ENCODE measurements at places on chromosomes 6 and 20.

DNA sequence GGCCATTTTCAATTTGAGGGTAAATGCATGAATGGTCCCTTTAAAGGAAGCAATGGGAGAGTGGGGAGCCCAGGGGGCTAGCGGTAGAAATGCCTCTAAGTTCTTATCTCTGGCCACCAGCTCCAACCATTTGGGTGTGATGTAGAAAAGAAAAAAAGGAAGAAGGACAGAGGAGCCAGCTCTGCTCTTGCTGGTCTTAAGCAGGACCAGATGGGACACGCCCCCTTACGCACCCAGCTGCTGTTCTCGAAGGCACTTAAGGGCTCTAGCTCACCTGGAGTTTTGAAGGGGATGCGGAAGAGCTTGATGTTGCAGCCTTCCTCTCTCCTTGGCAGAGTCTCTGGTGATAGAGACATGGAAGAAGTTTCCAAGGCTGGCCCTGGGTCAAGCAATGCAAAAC, 59.5 kb upstream of the RNF144B start:
- no peak for DNase-seq

- DNase-seq = no peak
Measured at GRCh38 chr6:14207448-14207847, 89.9 kb downstream of the CD83 start.

DNA sequence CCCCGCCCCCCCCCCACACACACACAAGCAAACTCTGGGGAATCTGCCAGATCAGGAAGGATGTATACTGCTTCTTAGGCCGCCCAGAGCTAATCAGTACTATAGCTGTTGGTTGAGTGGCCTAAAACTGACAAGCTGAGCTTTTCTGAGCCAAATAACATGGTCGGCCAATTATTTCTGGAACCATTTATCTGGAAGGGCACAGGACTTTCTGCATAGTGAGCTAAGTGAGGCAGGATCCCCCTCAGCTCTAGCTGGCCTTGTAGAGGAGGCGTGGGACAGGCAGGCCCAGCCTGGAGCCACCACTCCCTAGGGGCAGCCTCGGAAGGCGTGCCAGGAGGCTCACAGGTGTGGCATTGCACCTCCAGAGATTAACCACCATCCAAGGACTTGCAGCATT, 200.1 kb downstream of the TMEM242 start:
- DNase-seq = no peak

DNA sequence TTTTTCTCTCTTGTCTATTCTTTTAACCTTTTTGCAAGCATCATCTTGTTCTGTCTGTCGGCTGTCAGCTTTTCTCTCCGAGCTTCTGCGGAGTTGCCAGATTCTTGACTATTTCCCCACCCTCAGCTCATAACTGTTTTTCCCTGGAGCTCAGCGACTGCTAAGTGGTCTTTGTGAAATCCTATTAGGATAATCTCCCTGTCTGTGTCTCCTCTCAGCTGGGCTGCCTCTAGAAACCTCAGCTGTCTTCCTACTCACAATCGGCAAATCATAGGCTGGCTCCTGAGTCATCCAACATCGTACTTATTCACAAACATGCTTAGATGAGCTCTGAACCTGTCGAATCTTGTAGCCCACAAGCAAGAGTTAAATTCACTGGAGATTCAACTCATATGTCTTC, 332.3 kb downstream of the PTPRT start:
- no peak for DNase-seq

DNA sequence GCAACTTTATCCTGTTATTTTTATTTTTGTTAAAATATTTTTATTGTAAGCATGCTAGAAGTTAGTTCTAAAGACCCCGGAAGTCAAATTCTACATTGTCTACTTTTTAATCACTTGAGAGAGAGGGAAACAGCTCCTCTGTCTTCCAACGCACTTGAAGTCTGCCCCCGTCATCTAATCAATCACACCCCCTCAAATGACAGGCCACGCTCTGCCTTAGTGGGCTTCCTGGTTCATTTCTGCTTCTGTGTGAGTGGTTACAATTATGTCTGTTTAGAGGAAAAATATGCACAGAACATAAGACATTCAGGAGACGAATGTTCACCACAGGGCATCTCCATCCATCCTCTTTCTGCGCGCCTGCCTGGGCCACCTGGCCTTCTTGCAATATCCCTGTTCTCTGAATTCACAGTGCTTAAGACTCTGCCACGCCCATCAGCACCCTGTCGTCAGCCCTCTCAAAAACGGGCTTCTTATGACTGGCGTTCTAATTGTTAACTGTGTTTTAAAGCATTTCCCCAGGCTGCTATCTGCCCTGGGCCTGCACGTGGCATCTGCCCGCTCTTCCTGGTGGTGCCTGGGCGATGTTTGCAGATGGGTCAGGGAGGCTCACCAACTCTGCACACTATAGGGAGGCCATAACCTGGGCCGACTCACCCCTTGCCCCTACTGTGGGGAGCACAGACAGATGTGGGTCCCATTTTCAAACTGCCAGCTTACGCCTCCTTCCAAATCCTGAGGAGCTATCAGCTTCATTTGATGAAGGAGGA, 15.4 kb downstream of the DACT2 start:
- no peak for DNase-seq

DNA sequence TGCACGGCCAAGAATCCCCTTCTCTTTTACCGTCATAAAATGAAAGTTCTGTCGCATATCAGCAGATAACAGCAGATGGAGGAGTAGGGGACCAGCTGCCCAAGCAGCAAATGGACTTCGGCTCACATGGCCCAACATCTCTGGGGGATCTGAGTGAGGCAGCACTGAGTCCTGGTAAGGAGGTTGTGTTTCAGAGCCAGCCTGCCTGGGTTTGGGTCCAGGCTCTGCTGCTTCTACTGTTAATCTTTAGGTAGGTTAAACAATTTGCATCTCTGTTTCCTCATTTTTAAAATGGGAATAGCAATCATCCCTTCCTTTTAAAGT, 193.6 kb downstream of the DOK5 start:
- no peak for DNase-seq

DNA sequence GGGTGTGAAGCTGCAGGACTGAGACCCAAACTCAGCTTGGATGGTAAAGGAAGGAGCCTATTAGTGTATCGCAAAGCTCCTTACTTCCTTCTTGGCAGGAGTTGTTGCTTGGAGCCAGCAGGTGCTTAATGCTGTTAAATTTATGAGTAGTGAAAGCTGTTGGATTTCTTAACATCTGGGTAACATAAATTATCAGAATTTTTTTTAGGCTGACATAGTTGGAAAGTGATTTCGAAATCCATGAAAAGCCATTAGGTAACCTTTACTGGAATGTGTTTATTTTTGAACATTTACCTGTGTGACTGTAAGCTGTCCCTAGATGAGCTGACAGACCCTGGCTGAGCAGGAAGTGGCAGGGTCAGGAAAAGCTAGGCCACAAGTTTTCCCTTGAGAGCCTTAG, 470.4 kb upstream of the SLC35B3 start:
- no peak for DNase-seq

Data from cortex of kidney (tissue), 1 donor.